ENCODE measurements at places on chromosomes 6 and 20.

DNA sequence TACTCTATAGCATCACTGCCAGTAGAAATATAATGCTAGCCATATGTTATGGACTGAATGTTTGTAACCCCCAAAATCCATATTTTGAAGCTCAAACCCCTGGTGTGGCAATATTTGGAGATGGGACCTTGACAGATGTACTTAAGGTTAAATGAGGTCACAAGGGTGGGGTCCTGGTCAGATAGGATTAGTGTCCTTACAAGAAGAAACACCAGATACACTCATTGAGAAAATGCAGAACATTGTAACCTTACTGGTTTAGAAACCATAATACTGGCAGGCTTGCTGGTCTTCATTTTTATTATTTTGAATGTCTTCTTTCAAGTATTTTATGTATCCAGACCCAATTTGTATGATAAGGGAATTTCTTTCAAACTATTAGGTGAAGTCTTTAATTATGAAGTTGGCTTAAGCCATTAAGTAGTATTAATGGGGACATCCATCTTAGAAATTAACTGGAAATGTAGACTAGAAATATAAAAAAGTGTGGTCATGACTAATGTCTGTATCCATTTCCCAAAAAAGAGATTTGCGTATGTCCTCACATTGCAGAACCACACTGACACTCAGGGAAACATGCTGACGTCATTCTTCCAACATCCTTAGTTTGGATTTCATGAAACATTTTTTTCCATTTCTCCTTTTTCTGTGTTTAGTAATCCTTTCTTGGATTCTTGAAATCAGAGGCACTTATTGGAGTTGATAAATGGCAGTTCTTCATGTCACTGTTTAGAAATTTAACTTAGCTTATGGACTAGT lies 32.4 kb downstream of the SLC16A10 start:
- no peak for DNase-seq

DNA sequence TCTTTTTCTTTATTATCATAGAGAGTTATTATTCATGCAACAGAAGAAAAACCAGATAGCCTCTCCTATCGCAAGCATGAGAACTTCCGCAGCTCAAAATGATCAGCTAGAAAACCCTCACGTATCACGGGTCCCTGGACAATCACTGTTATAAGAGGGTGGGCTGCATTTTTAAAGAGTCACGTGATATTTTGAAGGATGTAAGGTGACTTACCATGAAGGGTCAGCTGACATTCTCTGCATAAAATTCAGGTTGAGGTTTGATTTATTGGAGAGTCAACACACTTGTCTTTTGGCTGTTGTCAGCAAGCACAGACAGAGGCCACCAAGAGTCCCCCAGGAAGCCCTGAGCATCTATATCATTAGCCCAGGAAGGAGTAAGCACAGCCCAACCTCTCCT lies 39.5 kb downstream of the ID4 start:
- no peak for DNase-seq

DNA sequence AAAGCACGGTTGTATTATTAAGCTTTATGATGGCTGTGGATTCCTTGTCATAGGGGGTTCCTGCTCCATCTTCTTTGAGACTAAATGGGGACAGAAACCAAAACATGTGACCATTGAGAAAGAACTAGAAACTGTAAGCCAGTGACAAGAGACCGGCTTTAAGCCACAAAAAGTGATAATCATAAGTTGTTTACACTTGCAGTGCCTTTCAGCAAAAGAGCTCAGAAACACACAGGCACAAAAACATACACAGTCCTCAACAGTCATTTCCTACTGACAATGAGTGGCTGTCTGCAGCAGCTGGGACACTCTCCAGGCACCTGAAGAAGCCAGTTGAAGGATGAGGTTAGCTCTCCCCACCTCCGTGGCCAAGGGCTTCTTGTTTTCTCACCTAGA lies 20.0 kb upstream of the UBE2J1 start:
- DNase-seq: no peak

DNA sequence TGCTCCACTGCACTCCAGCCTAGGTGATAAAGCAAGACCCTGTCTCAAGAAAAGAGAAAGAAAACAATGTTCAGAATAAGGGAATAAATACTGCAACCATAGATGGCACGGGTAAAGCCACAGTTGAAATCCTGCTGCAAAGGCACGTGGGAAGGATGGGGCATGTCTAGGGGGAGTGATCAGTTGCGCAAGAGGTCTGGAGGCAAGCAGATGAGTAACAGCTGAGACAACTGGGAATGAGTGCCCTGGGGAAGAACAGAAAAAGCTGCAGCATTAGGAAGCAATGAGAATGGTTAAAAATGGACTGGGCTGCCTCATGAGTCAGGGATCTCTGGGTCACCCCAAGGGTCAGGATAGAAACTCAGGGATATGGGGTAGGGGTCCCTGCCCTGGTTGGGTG lies 96.3 kb downstream of the GMPR start:
- no peak for DNase-seq

- DNase-seq: no peak
These were observed 99.0 kb downstream of the TBX18 start for GRCh38 chr6:84665401-84665800.

- no peak for DNase-seq
These were observed 208.3 kb downstream of the TAF4 start for GRCh38 chr20:61857414-61857775.

- no peak for DNase-seq
These were observed 9.3 kb upstream of the OGFRL1 start for GRCh38 chr6:71279321-71279720.

GRCh38 chr6:148518511-148519156 lies 176.0 kb downstream of the SASH1 start:
- DNase-seq: no peak

GRCh38 chr6:100460650-100461204 lies 4.0 kb downstream of the SIM1 start:
- no peak for DNase-seq

- no peak for DNase-seq
These were observed 155.0 kb downstream of the TMEM200A start for GRCh38 chr6:130520801-130521200.

DNA sequence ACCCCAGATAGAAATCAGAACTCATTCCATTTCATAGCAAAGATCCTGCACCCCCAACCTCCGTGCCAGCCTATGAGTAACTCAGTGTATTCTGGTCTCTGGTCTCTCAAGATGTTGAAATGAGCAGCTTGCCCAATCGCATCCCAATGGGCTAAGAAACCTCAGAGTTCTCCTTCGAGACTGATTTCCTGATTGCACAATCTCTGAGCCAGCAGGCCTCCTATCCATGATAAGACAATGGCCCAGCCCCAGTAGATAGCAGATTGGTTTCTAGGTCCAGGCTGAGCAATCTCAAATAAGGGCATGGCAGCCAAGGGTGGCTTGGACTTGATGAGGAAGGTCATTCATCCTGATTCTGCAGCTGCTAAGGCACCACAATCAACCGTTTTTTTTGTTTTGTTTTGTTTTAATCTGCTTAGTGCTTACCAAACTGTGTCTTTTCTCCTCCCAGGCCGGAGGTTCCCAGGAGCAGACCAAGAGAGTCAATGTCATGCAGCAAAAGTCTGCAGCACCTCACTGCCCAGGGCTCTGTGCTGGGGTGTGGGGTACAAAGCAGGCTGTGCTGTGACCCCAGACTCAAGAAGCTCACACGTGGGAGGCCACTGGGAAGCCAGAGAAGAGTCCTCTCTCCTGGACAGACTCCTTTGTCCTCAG lies 125.1 kb upstream of the NXT1 start:
- no peak for DNase-seq

- DNase-seq: no peak
These were observed 48.4 kb downstream of the DHX35 start for GRCh38 chr20:39010496-39010895.

- no peak for DNase-seq
These were observed 46.8 kb downstream of the MAP7 start for GRCh38 chr6:136503303-136504029.

- DNase-seq: no peak
These were observed 99.0 kb upstream of the SOX4 start for GRCh38 chr6:21494505-21494904.

DNA sequence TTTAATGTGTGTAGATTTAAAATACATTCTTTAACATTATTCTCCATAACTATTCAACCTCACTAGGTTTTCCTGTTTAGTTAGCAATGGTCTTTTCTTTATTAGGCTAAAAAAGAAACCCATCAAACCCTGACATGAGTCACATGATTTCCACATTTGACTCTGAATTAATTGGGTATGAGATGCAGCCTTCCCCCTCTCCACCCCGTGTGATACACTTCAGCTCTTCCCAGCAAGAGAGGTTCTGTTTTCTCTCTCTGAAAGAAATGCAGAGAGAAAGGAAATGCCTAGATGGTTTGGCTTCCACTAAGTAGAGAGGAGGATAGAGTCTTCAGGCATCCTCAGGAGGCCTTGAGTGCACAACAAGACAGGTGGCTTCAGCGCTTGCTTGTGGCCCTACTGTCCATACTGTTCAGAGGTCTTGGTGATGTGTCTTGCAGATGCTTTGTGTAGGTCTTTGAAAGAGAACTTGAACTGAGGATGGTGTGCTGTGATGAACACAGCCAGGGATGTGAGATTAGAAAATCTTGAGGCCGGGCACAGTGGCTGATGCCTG lies 17.3 kb downstream of the FARS2 start:
- DNase-seq: no peak

DNA sequence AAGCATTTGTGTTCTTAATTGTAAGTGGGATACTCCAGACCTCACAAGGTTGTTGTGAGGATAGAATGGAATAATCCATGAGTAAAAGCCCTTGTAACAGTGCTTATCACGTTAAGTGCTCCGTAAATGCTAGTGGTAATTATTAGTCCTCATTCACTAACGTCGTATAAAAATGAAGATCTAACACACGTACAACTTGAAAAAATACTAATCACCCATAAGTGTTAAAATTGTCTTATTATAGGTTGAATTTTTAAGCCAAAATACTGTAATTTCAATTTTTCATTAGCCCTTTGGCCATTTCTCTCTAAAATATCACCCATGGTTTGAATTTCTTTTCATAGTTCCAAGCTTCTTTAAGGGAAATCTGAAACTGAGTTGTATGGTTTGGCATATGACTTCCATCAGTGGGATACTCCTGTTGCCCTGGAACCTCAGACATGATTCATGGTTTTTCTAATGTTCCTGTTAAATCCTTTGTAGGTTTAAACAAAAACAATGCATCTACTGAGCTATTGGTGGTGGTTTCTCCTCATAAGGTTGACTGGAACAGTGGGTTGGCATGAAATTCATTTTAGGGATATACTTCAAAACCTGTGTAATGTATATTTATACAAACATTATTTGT lies 19.1 kb downstream of the XRN2 start:
- no peak for DNase-seq

DNA sequence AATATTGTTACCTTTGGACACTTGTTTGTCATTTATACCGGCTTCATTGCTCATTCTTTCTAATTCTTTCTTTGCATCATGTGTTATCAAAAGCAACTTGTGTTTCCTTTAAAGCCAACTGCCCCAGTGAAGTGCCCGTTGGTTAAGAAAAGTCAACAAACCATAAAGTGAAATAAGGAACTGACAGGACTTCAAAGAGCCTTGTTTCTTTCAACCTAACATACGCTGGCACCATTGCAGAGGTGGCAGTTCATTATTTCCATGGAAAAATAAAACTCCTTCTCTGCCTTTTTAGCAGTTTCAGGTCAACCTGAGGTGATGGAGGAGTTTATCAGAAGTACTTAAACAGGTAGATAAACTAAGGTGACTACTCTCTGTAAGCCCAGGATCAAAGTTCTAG lies 28.8 kb downstream of the FERMT1 start:
- no peak for DNase-seq

GRCh38 chr6:139161169-139161568 lies 26.3 kb downstream of the HECA start:
- DNase-seq: peak; percentile 54

- DNase-seq: no peak
These were observed 282.9 kb upstream of the RUNX2 start for GRCh38 chr6:45045253-45045601.

- DNase-seq: no peak
These were observed 14.0 kb upstream of the PLCB1 start for GRCh38 chr20:8118039-8118438.

GRCh38 chr20:34222208-34222607 lies 19.0 kb upstream of the ASIP start:
- no peak for DNase-seq

- no peak for DNase-seq
These were observed 446.7 kb downstream of the BMP2 start for GRCh38 chr20:7214081-7214740.

- DNase-seq: no peak
These were observed 59.5 kb downstream of the ZMYND8 start for GRCh38 chr20:47296950-47297349.

GRCh38 chr6:72956272-72956671 lies 269.0 kb downstream of the KHDC1L start:
- no peak for DNase-seq

GRCh38 chr6:53794720-53795339 lies at the start of gene LRRC1:
TSS of gene LRRC1 (plus strand) at chr6:53795005. CDS start at chr6:53795257, 252 bp downstream.
- DNase-seq: peak; percentile 89

DNA sequence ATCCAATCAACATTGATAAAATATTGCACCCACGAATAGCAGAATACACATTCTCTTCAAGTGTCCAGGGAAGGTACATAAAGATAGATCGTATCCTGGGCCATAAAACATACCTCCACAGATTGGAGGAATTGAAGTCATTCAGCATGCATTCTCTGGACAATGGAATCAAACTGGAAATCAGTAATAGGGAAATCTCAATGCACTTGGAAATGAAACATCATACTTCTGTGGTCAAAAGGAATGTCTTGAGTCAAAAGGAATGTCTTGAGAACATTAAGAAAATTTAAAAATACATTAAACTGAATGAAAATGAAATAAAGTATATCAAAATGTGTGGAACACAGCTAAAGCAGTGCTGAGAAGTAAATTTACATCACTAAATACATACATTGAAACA lies 138.8 kb downstream of the TFAP2A start:
- no peak for DNase-seq

- no peak for DNase-seq
These were observed 36.7 kb upstream of the RIPOR2 start for GRCh38 chr6:24972311-24972958.

GRCh38 chr20:50038574-50038991 lies 55.8 kb downstream of the SNAI1 start:
- no peak for DNase-seq

GRCh38 chr6:156816505-156816904 lies 39.3 kb downstream of the ARID1B start:
- no peak for DNase-seq

DNA sequence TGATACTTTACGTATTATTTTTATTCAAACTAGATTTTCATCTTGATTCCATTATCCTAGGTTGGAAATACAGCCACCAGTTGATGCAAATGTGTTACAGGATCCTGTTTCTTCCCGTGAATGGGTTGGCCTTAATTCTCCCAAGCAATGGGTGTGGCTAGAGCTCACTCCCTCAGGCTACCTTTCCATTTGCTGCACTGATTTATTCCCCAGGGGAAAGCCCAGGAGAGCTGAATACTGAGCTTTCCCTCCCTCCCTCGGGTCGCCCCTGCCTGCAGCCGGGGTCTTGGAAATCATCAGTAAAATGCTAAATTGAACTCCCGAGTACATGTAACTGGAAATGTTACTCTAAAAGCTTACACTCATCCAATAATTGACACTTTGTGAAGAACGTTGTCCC lies 9.9 kb downstream of the SMOC2 start:
- no peak for DNase-seq

- peak; percentile 28 for DNase-seq
These were observed 25.5 kb downstream of the LMBRD1 start for GRCh38 chr6:69771158-69771906.

Data from activated T-cell treated with anti-CD3 and anti-CD28 coated beads, Interleukin-2, amount 50 U/mL, for 48 hours (primary cell).